ENCODE measurements at places on chromosomes 3 and 15.

GRCh38 chr3:79490165-79491028, 277.4 kb downstream of the ROBO1 start:
- DNase-seq: no peak

DNA sequence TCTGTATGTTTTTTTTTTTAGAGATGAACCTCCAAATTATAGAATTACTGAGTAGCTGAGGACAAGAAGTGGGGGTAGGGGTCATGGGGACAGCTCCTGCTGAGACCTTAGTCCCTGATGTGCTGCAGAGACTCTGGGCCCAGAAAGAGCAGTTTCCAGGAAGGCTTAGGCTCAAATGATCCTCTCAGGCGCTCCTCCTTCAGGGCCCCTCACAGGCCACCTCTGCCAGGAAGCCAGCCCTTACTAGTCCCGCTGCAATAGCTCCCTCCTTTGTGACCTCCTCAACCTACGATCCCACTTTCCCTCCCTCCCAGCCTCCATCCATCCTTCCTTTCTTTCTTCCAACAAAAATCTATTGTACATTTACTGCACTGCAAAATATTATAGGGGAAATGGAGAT, 24.6 kb downstream of the SLC28A1 start:
- no peak for DNase-seq

GRCh38 chr3:50627407-50628051, 10.6 kb downstream of the MAPKAPK3 start:
- DNase-seq: no peak

GRCh38 chr15:81865850-81866537, 179.8 kb downstream of the MEX3B start:
- DNase-seq: no peak

DNA sequence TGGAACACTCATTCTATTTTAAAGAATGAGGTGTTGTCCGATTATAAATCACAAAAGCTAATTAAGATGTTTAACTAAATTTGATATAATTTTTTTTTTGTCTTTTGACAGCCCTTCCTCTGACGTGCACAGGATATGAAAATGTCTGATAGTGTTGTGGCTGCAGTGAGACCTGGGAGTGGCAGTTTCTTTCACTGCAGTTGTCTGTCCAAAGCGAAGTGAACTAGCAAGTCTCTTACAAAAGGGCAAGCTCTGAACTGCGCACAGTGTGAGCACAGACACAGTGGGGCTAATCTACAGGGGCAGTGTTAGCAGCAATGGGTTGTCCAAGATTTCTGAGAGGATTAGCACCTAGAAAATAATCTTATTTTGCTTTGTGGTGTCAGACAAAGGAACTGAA, 29.1 kb upstream of the MYRIP start:
- DNase-seq: no peak

DNA sequence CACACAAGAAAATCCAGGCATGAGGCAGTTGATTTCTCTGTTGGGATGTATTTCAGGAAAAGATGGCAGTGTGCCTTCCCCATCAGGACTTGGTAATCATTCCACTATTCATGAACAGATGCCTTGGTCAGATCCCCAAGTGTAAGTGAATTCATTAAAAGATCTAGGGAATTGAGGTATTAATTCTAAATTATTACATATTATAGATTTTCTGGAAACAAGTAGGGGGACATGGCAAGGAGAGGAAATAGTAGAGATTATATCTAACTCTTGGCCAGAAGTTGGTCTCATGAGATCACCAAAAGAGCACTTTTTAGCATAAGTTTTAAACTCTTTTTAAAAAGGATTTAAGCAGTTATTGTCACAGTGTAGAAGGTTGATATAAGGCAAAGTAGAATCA, 74.4 kb upstream of the MDFIC2 start:
- no peak for DNase-seq

- no peak for DNase-seq
These were observed 69.9 kb downstream of the PRICKLE2 start for GRCh38 chr3:64155328-64155727.

- no peak for DNase-seq
These were observed 42.7 kb downstream of the DUT start for GRCh38 chr15:48373821-48374451.

- no peak for DNase-seq
These were observed 31.3 kb upstream of the TBC1D21 start for GRCh38 chr15:73841756-73842725.

DNA sequence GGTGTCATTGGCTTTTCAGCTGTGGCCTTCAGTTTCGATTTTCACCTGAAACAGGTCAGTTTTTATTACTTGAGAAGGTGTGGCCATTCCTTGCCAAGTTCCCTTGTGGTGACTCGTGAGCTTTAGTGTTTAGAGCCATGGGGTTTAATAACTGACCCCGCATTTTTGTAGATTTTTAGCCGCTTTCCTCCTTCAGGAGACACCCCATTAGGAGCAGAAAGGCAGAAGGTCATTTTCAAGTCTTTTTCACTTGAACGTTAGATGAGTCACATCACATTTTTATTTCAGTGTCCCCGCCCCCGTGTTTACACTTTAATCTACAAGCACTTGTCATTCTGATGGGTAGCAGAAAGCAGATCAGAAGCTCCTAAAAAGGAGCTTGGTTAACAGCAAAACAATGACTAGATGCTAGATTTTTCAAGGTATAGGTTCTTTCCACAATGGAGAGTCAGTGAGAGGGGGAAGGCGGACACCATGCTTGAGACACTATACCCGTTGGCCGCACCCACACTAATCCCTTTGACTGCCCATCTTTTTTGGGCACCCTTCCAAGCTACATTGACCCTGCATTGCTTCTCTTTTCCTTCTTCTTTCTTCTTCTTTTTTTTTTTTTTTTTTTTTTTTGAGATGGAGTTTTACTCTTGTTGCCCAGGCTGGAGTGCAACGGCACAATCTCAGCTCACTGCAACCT, 132.7 kb downstream of the GHSR start:
- no peak for DNase-seq

GRCh38 chr15:84829428-84829827, 12.3 kb downstream of the ALPK3 start:
- DNase-seq: no peak

DNA sequence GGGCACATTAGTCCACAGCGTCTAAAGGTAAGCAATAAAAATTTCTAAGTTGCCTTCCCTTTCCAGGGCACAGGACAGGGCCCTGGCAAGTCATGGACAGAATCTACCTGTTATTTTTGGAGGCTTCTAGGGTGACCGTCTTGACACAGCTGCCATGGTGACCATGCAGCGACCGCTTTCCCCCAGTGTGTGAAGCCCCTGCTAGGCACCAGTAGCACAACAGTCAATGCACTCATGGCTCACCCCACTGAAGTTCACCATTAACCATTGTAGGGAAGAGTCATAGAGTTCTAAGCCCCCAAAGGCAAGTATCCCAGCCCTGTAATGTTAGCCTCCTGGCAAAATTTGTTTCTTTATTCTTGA, 43.8 kb upstream of the SLCO2A1 start:
- no peak for DNase-seq

GRCh38 chr15:82020625-82021394, 25.0 kb downstream of the MEX3B start:
- no peak for DNase-seq

DNA sequence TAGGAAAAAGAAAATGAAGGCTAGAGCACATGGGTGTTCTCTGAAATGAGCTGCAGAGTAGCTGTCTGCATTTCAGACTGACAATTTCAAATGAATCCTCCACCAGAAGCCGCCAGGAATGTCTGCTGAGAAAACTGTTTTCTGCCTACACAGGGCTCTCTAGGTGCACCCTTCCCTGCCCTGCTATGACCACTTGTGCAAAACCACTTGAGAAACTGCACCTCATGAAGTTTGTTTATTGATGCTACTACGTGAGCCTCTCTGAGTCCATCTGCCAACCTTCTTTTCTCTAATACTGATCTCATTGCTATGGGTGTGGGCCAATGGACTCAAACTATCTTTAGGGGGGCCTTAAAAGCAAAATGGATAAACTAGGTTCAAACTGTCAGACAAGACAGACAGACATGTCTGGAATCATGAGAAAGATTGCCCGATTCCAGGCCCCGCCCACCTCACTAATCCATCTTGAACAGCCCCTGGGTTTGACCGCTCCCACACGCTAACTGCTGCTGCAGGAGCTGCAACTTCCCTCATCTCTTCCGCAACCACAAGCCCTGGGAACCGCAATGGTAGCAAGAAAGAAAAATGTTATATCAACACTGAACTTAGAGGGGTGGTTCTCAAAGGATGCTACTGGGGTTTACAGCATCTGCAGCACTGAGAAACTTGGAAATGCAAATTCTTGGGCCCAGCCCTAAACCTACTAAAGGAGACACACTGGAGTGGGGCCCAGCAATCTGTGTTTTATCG, 9.0 kb upstream of the CD47 start:
- no peak for DNase-seq

GRCh38 chr3:154517404-154517803, 87.4 kb upstream of the GPR149 start:
- no peak for DNase-seq

DNA sequence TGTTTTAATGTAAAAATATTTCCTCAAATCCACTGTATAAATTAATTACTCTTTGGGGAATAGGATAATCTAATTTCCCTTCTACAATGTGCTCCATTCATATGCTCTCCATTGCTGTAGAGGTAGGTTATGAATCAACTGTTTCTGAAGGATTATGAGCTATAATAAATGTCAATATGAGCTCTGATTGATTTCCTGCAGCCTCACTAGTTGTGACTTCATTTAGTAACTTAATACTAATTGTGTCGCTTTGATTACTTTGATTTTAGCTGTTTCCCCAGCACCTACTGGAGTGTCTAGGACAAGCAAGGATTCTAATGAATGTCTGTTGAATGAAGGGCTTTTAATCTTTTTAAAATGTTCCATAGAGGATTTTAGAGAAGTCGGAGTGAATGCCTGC, 236.8 kb upstream of the NR2E3 start:
- no peak for DNase-seq

DNA sequence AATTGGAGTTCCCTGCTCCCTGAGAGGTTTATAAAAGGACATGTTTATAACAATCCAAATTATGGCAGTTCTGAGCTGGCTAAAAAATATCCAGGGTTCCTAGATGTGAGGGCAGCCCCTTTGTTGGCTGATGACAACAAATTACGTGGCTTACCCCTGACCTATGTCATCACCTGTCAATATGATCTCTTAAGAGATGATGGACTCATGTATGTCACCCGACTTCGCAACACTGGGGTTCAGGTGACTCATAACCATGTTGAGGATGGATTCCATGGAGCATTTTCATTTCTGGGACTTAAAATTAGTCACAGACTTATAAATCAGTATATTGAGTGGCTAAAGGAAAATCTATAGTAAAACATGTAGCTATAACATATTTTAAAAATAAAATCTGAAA, 13.9 kb downstream of the AADAC start:
- no peak for DNase-seq
